Thoracic aorta (tissue), 2 donors: ENCODE measurements at places on chromosomes 4 and X.

DNA sequence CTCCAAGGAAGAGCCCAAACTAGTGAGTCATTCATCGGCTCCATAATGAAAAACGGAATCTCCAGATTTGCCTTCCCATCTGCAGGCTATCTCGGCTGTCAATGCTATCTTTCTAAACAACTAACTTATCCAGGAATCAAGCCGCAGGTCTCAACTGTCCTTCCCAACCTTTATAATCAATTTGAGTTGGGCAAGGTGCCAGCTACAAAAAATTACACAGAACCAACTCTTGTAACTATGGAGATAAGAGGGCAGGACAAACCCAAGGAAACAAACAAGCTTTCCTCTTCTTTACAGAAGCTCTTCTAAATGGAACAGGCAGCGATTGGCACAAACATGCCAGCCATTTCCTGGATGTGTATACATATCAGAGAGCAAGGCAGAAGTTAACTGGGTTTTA lies 61.2 kb upstream of the RAI2 start:
- DNase-seq: no peak

- DNase-seq: no peak
These were observed 850.5 kb downstream of the TECRL start for GRCh38 chr4:63558709-63559108.

- no peak for DNase-seq
These were observed 71.6 kb downstream of the GSTCD start for GRCh38 chr4:105780176-105780575.

GRCh38 chrX:109533631-109534030 lies 3.0 kb upstream of the NXT2 start:
- DNase-seq: no peak

DNA sequence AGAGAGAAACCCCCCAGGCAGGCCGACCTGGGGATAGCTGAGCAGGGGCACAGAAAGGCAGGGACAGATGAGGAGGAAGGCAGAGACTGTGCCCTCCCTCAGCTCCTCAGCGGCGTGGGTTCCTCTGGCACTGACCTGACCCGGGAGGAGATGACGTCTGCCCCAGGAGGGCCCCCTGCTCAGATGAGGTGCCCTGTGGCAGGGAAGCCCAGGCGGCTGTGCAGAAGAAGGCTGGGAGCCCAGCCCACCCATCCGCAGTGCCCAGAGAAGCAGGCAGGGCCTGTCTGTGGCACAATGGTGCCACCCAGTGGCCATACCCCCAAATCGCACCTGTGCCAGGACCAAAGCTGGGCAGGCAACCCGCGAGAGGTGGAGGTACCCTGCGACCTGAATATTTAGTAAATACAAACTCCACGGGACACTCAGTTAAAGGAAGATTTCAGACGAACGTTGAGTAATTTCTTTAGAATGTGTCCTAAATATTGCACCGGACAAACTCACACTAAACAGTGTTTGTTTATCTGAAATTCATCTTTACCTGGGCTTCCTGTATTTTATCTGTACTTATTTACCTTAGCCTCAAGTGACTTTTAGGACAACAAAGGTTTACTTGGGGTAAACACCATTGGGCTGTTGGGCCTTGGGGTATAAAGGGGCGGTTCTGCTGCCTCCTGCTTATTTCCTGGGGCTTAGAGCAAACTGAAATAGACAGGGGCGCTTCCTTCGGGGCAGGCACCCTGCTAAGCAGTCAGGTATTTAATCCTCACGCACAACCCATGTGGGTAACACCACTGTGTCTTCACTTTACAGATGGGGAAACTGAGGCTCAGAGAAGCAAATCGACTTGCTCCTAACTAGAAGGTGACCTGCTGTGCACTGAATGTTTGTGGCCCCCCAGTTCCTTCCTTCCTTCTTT lies 46.5 kb upstream of the HMX1 start:
- no peak for DNase-seq

DNA sequence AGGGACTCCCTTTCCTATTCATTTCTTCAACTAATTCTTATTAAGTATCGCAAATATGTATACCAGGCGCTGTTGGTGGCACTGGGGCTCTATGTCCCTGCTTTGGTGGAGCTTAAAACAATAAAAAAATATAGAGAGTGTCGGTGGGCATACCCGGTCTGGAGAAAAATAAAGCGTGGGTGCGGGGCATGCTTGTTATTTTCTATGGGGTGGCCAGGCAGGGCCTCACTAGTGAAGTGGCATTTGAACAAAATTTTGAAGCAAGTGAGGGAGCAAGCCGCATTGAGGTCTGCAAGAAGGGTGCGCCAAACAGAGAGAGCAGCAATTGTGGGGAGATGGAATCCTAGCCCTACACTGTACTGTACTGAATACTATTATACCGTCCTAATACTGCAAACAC lies 565 bp upstream of the IDS start:
- DNase-seq: no peak

DNA sequence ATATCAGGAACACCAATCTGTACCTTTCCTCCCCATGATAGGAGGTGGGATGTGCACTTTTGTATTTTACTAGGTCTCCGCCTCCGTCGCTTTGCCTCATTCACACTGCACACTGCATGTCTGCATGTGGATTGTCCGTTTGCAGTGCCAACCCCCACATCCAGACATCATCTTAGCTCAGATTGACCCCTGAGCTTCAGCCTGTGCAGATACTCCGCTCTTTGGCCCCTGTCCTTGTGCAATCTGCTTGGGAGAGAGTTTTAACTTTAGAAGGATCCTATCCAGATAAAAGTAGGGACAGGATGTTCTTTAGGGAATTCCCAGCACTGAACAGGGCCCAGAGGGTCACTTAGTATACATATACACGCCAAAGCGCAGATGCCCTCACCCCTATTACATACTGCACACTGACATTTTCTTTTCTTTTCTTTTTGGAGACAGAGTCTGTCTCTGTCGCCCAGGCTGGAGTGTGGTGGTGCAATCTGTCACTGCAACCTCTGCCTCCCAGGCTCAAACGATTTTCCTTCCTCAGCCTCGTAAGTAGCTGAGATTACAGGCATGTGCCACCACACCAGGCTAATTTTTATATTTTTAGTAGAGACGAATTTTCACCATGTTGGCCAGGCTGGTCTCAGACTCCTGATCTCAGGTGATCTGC lies 43.3 kb upstream of the FBXW7 start:
- no peak for DNase-seq

DNA sequence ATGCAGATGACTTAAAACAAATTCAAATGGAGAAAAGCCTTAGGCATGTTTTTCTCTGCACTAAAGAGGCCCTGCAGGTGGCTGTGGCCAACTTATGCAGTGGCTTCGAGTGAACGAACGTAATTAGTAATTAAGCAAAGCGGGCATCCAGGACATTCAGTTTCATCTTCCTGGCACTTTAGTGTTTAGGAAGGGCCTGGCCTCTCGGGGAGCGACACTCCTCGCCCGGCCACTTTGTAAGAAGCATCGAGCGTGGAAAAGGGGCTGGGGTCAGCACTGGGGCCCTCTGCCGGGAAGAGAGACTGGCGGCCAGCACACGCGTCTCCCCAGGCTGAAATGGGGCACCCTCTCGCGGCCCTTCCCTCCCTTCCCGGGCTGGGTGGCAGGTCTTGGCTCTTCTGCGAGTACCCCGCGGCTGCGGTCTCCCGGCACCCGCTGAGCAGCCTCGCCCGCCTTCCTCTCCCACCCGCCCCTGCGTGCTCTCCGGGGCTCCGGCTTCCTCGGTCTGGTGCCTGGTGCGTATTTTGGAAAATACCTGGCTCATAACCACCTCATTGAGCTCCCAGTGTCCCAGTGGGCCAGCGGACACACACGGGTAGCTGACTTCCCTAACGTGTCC lies 677 bp upstream of the CYP4V2 start:
- no peak for DNase-seq

DNA sequence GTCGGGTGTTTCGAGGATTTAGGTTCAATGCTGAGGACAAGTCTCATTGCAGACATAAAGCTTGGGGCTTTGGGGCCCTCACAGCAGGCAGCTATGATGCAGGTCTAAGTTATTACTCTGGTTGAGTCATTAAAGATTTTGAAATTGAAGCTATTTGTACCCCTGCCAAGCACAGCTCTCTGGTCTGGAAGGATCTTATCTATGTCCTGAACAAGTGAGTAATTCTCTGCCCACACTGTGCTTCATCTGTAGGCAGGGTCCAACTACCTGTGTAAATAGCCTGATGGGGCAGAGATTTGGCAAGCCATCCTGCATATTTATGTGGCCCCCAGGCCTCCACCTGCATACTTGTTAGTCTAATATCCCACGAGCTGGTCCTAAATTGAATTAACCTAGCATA lies 41.4 kb upstream of the MAGEA4 start:
- DNase-seq: no peak

DNA sequence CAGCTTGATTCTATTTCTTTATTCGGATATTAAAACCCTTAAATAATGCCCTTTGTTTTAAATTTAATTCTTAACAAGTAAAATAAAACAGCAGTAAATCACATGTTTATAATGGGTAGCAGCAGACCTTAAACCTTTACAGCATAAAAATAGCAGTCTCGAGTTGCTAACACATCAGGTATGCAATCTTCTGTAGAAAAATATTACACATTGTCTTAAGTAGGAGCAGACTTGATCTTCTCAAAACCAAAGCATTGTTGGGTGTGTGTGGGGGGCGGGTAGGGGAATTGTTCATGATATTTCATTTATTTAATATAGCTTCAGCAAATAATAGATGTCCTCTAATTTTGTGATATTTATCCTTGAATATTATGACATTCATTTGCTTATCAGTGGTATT lies 331.4 kb downstream of the PCDH7 start:
- no peak for DNase-seq

DNA sequence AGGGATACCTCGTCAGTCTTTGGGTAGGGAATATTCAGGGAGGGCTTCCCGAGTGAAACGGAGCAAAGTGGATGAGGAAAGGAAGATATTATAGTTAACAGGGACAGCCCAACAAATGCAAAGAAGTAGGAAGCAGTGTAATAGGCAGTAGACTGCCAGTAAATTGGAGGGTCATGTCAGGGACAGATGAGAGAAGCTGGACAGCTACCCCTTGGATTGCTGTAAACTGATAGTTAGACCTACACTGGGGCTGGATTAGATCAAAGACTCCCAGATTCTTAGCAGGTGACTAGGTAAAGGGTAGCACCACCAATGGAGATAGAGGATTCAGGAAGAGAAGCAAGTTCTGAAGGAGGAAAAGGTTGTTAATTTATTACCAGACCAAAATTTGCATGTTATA lies 48.0 kb downstream of the NPNT start:
- DNase-seq: no peak

GRCh38 chrX:129091097-129091496 lies 432.2 kb downstream of the SMARCA1 start:
- no peak for DNase-seq

DNA sequence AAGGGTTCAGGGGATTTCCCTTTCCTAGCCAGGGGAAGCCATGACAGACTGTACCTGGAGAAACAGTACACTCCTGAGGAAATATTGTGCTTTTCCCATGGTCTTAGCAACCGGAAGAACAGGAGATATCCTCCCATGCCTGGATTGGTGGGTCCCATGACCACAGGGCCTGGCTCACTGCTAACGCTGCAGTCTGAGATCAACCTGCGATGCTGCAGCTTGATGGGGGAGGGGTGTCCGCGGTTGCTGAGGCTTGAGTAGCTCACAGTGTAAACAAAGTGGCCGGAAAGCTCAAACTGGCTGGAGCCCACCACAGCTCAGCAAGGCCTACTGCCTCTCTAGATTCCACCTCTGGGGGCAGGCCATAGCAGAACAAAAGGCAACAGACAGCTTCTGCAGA lies 819.5 kb downstream of the TECRL start:
- DNase-seq: no peak

GRCh38 chr4:76740866-76741662 lies 156.9 kb downstream of the SOWAHB start:
- DNase-seq: no peak

- no peak for DNase-seq
These were observed 59.7 kb upstream of the IQSEC2 start for GRCh38 chrX:53340852-53341645.

GRCh38 chr4:87498446-87498900 lies 30.7 kb downstream of the SPARCL1 start:
- no peak for DNase-seq

DNA sequence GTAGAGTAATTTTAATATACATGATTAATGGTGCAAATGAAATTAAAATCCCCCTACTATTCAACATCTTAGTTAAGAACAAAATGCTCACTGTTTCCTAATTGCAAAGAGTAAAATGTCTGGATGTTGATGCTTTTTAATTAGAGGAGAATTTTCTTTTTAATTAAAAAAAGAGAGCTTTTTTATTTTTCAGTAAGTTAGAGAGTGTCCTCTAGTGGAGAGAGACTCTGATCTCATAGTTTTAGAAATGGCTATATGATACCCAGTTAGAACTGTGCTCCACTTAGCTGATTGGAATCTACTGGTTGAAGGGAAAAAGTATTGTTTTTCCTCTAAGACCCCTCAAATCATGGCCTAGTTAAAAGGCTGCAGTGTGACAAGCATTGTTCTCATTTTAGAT lies 312.0 kb upstream of the MAGEB2 start:
- no peak for DNase-seq

GRCh38 chrX:39470588-39471407 lies 627.0 kb downstream of the BCOR start:
- DNase-seq: no peak

DNA sequence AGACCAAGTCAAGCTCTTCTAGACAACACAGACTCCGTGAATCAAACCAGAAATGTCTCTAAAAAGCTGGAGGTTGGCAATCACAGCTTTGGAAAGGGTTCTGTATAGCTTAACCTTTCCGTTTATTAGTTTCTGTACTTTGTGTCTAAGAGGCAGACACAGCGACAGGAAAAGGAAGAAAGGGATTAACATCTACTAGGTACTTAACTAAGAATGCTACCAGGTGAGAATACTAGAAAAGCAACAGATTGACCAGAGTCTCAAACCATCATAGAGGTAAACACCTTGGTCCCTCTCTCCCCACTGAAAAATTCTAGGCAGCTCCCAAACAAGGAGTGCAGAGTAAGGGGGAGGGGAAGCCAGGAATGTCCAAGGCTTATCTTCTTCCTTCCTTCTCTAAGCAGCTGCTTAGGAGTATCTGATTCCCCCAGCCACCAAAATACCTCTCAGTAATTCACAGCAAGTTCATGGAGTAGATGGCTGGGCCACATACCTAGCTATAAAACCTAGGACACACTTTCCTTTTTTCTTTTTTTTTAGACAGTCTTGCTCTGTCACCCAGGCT lies 80.8 kb downstream of the APBB2 start:
- no peak for DNase-seq

- DNase-seq: no peak
These were observed 285.5 kb downstream of the PDGFC start for GRCh38 chr4:156686120-156686519.

DNA sequence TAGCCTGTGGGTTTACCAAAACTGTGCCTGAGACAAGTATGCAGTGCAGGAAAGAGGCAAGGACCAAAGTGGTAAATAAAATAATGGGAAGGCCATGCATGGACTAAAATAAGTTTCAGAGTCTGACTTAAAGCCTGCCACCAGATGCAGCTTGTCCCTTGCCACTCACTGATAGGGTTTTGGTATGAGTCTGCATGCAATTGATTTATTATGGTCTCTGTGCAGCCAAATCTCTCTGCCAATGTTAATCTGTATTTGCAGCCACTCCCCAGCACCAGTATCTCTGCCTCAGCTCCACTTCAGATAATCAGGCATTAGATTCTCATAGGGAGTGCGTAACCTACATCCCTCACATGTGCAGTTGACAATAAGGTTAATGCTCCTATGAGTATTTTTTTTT lies 5.5 kb upstream of the FGF2 start:
- DNase-seq: no peak

- no peak for DNase-seq
These were observed 10.6 kb downstream of the HAND2 start for GRCh38 chr4:173519111-173520101.
